ENCODE measurements at places on chromosomes 12 and 14.

- no peak for DNase-seq
These were observed 31.4 kb upstream of the CIPC start for GRCh38 chr14:77066578-77067172.

DNA sequence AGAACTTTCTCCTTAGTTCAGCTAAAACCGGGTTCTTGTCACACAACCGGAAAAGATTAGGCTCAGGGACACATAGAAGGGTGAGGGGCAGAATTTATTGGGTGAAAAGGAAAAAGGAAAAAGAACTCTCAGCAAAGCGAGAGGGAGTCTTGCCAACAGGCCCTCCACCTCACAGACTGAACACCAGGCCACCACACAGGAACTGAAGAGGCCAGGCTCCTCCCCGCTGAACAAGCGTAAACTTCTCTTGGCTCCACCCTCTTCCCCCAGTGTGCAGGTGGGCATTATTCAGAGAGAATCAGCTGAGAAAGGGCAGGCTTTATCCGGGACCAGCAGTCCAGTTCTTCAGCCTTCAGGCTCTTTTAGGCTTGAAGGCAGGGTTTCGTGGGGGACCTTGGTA is 125.6 kb upstream of the FGD4 start:
- no peak for DNase-seq

DNA sequence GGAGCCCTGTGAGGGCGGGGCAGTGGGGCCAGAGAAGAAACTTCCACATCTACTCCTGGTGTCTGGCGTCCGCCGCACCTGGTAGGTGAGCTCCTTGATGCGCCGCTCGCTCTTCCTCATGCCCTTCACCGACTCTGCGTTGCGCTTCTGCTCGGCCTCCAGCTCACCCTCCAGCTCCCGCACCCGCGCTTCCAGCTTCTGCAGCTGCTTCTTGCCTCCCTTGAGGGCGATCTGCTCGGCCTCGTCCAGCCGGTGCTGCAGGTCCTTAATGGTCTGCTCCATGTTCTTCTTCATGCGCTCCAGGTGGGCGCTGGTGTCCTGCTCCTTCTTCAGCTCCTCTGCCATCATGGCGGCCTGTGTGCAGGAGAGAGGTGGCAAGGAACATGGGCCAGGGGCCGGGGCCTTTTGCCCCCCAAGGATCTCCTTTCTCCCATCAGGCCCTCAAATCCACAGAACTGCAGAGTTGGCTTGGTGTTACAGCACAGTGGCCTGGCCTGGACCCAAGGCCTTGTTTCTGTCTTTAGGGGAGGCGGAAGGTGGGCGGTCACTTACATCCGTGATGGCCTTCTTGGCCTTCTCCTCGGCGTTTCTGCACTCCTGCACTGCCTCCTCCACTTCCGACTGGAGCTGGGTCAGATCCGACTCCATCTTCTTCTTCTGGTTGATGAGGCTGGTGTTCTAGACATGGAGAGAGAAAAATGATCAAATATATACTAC is 7.7 kb downstream of the CMTM5 start:
- no peak for DNase-seq

DNA sequence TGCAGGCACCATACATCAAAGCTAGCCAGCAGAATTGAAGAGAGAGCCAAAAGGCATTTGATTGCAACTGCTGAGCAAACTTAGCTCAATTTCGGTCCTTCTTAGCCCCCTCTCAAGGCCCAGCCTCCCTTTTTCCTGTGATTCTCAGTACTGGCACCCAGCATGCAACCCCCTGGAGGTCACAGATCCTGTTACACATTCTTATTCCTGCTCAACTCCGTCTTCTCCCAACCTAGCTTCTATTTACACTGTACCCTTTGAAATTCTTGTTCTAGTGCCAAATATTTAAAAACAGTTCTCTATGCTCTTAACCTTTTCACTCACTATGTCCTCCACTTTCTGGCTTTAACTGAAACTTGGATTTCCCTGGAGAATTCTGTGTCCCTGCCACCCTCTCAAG is 131.3 kb upstream of the CPSF6 start:
- DNase-seq, result no peak

DNA sequence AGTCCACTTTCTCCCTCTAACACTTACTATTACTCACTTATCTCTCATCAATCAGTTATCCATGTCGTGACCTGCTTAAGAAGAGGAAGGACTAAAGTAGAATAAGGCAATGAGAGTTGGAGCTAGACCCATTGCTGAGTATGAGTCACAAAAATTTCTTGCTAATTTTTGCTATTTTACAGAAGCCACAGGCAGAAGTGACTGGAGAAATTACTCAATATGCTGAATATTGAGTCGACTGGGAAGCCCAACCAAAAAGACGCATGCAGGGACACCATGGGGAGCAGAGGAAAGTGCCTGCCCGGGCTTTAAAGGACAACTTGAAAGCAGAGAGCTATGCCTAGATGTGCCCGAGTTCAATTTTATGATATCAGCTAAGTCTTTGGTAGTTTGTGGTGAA is 115.4 kb upstream of the FOXG1 start:
- no peak for DNase-seq

DNA sequence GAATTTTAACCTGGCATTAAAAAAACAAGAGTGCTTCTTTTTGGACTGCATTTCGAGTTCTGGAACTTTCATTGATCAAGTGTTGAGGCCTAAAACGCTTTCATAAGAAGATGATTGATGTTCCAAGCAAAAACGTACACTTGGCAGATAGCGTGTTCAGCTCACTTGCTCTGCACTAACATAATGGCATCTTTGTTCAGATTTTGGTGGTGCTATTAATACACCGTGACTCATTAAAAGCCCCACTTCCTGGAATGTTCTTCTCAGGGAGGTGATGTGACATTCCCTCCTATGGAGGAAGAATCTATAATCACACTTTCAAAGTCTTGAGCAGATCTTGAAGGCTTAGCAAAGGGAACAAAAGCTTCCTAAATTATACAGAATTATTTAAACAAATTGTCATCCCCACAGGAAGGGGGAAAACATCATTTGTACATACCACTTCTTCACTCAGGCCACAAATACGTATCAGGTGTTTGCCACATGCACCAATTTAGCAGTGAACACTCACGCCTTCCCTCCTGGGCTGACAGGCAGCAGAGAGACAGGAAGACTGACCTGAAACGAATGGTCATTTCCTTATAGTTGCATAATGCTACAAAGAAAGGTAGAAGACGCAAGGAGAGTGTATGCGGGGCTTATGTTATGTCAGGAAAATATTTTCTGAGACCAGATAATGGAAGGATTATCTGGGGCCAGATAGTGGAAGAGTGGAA is 15.4 kb downstream of the HSP90AA1 start:
- DNase-seq, result no peak

- no peak for DNase-seq
These were observed 1071.1 kb upstream of the FLRT2 start for GRCh38 chr14:84458881-84459280.

GRCh38 chr14:104392396-104393198 is 187.0 kb upstream of the C14orf180 start:
- no peak for DNase-seq

GRCh38 chr12:62784576-62784975 is 150.4 kb downstream of the PPM1H start:
- no peak for DNase-seq

GRCh38 chr14:37599507-37600368 is 4.3 kb downstream of the TTC6 start:
- no peak for DNase-seq

GRCh38 chr12:51047655-51048540 is at the start of gene LETMD1:
Gene LETMD1 (plus strand): TSS chr12:51048327. CDS start chr12:51048357, 30 bp downstream.
- peak; percentile 97 for DNase-seq

GRCh38 chr12:106119301-106119700 is 19.5 kb downstream of the NUAK1 start:
- no peak for DNase-seq

DNA sequence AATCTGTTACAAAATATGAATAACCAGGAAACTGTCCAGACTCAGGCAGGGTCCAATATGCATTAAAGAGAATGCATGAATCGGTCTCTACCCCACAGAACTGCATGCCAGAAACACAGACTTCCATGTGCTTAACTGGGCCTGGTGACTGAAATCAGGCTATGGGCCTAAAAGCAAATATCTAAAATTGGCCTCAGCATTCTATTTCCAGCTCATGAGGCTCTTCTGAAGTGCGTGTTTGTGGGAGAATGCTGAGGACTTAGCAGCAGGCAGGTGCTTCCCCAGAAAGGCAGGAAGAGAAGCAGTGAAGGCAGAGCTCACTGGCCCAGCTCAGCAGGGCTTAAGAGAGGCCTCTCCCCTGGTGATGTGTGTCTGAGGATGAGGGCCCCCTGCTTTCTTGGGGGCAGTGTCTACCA is 48.5 kb downstream of the ADGRD1 start:
- no peak for DNase-seq

DNA sequence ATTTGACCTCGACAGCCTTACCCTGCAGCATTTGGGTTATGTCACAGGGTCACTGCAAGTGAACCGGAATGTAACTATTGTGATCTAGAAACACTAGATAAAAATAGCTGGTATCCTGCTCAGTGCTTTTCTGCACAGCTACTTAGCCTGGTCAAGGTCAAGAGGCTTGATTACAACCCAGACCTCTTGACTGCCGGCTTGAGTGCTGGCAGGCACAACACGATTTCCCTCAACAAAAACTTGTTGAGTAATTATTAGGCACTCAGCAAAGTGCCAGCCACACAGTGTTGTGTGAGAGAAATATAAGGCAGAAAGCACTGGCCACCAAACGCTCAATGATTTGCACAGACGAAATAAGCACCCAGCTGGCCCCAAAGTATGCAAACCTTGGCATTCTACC is 156.7 kb downstream of the NUAK1 start:
- DNase-seq, result no peak

- no peak for DNase-seq
These were observed 333.7 kb downstream of the MED13L start for GRCh38 chr12:115943630-115944391.

DNA sequence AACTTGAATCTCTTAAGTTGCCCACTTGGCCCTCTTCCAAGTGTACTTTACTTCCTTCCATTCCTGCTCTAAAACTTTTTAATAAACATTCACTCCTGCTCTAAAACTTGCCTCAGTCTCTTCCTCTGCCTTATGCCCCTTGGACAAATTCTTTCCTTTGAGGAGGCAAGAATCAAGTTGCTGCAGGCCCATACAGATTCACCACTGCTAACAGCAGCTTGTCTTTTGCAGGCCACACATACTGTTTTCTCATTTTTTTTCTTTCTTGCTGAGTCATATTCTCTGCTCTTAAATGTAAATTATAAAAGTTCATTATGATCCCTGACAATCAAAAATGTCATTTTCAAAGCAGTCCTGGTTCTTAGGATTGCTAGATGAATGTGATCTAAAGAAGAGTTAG is 1820.8 kb upstream of the FLRT2 start:
- DNase-seq, result no peak

DNA sequence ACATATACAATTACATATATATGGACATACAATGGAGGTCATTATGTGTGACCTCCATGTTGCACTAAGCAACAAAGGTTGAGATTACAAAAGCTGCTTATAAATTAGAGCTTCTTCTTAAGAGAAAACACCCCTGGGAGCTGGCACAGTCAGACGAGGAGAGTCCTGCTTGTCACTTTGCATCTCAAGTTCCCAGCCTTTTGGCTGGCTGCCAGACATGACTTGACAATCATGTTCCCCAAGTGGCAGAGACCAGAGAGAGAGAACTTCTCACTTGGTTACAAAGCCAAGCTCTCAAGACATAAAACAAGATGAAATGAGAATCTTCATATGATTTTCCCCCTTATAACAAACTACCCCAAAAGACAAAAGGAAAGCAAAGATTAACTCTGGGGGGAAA is 8.5 kb upstream of the SYNJ2BP start:
- peak; percentile 57 for DNase-seq

DNA sequence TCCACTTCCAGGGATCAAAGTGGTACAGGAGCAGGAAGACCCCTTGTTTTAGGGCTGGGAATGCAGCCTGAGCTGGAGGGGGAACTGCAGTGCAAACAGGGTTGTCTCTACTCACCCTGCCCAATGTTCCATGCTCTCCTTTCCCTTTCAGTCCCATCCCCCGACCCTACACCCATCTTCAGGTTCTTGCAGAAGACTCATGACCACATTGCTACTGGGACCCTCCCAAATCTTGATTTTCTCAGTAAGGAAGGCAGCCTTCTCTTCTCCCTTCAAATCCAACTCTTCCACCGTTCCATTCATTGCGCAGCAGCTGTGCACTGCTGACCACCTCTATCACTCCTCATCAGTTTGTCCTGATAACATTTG is 1.9 kb downstream of the SERPINA11 start:
- DNase-seq, result no peak
